Activated CD4-positive, alpha-beta T cell treated with anti-CD3 and anti-CD28 coated beads, Interleukin-2, amount 50 U/mL, for 1 hour (primary cell): ENCODE measurements at places on chromosomes 13 and 19.
A peak's percentile ranks its signal among the peaks of the same experiment; 100 is the strongest.

DNA sequence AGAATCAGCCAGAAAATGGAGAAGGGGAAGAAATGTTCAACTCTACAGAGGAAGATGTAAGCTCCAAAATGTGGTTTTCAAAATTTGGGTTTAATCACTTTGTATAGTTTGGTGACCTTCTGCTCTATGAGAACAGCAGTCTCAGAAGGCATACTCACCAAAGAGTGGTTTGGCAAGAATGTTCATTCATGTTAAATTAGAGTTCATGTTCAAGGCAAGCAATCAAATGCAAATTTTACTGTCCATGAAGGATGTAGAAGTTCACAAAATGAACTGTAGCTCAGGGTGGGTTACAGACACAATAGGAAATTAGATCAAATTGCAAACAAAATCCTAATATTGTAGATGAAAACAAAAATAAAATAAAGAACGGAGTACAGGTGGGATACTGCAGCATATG, 606.7 kb upstream of the PCDH20 start:
- DNase-seq = no peak

GRCh38 chr19:8373867-8374813, 10.2 kb downstream of the ANGPTL4 start:
- DNase-seq = no peak

GRCh38 chr13:44417876-44418275, 44.3 kb downstream of the SERP2 start:
- no peak for DNase-seq

DNA sequence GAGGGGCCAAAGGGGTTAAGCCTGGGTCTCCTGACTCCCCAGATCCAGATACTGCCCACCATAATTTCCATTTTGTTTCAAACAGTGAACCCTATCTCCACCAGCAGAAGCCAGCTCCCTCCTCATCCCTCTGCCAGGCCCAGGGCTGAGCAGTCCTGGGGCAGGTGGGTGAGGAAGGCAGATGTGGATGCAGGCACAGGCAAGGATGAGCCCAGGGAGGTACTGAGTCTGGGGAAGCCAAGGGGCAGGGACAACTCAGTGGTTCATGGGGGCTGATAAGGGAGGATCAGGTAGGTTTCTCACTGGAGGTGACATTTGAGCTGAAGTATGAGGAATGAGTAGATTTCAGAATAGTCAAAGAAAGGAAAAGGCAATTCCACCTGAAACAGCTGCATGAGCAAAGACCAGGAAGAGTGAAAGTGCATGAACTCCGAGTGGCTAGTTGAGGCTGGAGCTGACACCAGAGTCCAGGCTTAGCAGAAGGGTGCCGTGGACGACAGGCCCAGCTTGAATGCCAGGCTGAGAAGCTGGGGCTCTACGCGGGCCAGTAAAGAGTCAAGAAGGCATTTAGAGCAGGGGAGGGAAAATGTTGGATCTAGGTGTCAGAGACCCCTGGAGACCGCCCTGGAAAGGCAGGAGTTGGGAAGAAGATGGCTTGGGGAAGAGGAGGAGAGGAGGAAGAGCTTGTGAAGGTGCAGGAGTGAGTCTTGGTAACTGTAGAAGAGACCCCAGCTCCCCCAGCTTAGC, 10.3 kb downstream of the CIC start:
- no peak for DNase-seq

DNA sequence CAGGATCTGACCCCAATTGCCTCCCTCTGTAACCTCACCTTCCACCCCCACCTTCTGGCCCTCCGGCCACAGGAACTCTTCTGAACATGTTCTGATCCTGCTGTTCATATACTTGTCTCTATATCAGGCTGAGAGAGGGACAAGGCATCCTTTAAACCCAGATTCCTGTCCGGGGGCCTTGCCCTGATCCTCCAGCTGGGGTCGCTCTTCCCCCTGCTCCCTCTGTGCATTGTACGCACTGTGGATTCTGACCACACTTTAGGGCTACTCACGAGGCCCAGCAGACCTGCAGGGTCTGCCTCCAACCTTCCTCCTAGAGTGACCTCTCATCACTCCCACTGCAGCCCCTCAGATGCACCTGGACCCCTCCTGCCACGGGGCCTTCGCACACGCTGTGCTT, 269.3 kb downstream of the UQCRFS1 start:
- no peak for DNase-seq

DNA sequence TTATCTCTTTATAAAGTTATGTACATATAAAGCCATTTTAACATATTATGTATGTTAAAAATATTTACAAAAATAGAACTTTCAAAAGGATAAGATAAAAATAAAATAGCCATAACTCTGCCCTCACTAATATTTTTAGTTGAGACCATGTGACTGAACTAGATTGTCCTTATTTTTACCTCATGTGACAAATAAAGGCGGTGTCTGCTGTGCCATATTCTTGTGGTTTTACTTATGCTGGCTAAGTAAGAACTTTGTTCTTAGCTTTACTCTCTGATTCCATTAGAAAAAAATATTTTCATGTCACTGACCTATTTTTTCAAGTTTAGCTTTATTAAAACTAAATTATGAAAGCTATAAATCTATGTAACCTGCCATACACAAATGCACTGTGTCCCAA, 135.6 kb upstream of the TSC22D1 start:
- DNase-seq = no peak

- DNase-seq = no peak
Observed at GRCh38 chr13:35252536-35253205, 223.8 kb downstream of the MAB21L1 start.

DNA sequence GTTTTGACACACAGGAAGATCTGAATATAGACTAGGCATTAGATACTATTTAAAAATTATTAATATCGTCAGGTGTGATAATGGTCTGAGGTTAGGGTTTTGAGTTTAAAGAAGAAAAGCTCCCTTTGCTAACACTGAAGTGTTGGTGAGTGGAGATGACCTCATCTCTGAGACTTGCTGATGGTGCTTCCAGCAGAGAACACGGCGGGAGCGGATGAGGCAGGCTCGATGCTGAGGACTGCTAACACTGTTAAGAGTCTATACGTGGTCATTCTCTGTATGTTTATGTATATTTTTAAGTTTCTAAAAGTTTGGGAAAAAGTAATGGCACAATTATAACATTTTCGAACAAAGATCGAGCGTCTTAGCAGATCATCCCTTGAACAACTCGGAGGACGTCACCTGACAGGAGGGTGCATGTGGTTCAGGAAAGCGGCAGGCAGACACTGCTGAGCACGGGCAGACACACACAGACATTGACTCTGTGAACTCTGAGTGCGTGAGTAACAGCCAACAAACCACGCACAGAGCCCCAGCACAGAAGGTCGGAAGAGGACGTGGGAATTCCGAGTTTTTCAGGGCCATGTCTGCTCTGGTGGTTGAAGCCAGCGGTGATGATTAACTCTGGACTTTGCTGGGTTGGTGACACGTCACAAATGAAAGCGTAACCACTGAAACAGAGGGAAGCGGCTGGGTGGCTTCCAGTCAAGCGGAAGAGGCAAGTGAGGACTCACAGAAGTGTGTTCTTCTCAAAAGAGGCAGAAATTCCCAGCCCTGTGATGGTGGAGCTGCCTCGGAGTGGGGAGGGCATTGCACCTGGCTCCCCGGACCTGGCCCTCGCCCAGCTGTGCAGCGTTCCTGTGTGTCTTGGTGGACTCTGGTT, 91.9 kb upstream of the TEX29 start:
- DNase-seq = no peak

DNA sequence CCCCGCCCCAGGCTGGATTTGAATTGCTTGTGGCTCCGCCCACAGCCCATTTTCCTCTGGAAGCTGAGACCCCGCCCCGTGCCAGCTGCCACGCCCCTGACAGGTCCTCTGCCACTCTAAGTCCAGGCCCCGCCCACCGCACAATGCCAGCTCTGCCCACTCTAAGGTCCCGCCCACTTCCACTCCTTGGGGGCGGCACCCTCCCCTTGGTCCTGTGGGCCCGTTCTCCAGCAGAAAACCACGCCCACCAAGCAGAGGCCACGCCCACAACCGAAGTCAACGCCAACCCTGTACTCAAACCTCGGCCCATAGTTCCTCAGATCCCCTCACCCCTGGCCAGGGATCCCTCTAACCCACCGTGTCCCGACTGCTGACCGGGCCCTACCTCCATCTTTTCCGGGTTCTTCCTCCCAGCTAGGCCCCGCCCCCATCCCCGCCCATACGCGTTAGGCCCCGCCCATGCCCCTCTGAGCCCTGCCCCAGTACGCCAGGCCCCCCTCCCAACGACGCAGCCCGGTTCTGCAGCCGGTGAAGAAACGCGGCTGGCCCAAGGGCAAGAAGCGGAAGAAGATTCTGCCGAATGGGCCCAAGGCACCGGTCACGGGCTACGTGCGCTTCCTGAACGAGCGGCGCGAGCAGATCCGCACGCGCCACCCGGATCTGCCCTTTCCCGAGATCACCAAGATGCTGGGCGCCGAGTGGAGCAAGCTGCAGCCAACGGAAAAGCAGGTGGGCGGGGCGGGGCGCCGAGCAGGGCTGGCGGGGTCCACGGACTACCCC, 1.3 kb downstream of the HMG20B start:
- DNase-seq = peak; percentile 81

DNA sequence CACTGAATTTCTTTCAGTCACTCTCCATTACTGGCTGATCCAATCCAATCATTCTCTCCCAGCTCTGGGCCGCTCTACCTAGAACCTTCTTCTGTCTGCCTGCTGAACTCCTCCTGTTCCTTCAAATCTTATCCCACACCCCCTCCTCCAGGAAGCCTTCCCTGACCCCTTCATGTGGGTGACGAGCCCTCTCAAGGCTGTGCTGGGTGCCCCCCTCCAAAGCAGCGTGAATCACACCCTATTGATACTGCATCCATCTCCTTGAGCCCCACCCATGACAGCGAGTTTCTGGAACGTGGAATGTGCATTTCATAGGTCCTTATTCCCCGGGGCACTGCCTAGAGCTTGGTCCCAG, 3.2 kb downstream of the PIH1D1 start:
- DNase-seq = no peak

DNA sequence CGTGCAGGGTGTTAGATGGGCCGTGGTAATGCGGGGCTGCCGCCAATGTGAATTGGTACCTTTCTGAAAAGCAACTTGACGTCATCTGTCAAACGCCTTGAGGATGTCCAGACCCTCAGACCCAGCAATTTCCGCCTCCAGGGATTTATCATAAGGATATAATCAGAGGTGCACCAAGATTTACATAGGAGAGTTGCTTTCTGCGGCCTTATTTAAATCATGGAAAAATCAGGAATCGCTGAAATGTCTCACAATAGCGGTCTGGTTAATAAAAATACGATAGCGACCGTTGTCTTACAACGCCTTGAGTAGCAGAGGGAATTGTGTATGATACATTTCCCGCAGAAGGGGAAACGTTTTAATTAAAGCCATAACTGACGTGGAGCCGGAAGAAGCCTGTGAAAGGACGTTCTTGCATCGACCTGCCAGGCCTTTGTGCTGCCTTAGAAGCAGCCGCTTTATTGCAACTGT, 32.3 kb upstream of the NDUFS7 start:
- DNase-seq = no peak

DNA sequence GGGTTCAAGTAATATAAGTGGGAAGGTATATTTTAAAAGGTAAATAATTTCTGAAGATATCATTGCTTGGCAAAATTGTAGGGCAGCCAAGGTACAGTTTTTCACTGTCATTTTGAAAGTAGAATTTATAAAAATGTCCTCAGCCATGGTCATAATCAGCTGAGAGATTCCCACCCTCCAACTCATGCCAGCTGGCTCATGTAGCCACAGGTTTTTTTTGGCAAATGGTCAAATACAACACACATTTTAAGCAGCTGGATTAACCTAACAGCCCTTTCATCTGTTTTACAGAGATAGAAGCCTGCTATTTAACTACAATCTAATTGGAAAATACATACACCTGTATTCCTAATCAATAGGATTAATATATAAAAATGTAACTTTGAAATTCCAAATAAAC, 619.2 kb upstream of the SGCG start:
- no peak for DNase-seq

DNA sequence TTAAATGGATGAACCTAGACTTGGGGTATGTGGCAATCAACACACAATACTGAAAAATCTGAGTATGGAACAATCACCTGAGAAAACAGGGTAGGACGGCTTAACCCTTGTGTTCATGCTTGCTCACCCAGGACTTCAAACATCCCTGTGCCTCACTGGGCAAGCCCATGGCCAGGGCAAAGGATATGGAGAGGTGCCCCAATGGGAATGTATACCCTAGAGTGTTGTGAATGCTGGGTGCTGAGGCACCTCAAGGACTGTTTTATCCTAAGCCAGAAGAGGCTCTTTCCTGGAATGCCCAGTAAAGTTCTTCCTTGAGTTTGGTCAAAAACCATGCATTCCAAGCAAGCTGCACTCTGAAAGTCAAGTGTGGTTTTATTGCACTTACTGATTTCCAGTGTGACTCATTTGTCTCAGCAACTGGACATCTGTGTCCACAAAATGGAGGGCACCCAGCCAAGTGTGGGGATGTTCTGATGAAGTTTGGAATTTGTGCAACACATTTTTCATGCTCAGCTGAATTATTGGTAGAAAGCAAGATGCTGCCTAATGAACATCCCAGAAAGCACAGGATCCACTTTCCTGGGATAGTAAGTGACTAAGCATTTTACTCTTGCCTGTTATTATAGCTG, 531.3 kb downstream of the RFC3 start:
- DNase-seq = no peak

DNA sequence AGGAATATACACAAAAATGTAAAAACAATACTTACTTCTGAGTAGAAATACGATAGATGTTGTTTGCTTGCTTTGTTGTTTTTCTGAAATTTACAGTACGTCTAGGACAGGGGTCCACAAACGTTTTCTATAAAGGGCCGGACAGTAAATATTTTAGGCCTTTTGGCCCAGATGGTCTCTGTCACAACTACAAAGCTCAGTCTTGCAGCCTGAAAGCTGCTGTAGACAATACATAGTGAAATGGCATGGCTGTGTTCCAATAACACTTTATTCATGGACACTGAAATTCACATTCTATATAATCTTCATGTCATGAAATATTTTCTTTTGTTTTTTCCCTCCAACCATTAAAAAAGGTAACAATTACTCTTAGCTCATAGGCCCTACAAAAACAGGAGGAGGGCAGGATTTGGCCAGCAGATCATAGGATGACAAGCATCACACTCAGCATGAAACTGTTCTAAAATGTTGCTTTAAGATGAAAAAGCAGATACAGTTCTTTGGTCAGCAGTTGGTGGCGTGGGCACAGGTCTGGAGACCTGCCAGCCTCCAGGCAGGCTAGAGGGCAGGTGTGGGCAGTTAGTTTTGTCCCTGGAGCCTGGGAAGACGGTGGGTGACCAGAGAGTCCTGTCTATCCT, at the start of gene EDDM13:
TSS of gene EDDM13 (plus strand) at position 588 of the 638 bp plus-strand sequence. CDS start 87 bp downstream, outside the sequence.
- DNase-seq = no peak

GRCh38 chr13:51828730-51829567, 16.0 kb downstream of the TMEM272 start:
- DNase-seq = no peak

- DNase-seq = no peak
Observed at GRCh38 chr13:27966641-27967202, 2.4 kb downstream of the CDX2 start.

DNA sequence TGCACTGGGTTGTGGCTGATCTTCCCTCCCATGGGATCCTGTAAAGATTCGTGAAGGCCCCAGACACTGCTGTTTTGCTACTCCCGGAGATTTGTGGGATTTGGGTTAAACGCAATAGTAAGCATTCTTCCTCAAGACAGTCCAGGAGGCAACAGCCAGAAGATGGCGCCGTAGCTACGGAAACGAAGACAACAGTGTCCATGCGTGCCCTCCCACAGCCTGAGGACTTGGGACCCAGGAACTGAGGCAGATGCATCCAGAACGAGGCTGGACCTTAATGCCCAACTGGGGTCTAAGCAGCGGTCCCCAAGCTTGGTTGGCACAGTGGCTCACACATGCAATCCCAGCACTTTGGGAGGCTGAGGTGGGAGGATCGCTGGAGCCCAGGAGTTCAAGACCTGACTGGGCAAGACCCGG, 57.6 kb upstream of the ZNF507 start:
- no peak for DNase-seq

- peak; percentile 68 for DNase-seq
Observed at GRCh38 chr19:39052243-39052746, 19.9 kb upstream of the FBXO27 start.
